ENCODE measurements at places on chromosomes 16 and 17.

DNA sequence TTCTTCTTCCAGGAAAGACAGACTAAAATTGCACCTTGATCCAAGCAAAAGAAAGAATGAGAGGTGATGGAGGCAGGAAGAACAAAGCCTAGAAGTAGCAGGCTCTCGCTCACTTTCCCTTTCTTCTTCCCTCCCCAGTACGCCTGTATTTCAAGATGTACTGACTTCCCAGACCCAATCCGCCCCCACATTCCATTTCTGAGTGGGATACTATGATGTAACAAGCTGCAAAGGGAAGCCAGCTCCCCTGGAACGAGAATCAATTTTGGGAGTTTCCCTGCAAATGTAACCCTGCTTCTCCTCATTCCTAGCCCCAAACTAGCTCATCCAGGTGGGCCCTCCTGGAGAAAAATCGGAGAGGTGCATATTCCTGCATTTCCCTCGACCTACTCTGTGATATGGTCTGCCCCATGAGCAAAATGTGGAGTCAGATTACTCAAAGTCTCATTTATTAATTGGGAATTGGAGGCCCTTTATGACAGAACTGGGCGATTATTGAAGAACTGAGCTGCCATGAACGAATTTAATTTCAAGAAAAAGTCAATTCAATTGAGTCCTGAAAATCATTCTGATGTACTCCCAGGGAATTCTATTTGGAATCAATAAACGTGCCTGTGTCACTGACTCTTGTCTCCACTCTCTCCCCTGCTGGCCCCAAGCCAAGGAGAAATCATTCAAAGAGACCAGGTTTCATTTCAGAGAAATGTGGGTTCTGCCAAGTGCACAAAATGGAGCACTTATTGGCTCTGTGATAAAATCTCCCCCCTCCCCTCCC is 398.9 kb downstream of the SHISA9 start:
- DNase-seq, result no peak

- no peak for DNase-seq
Measured at GRCh38 chr16:4578961-4579530, 22.9 kb downstream of the C16orf96 start.

GRCh38 chr17:21200590-21201297 is 13.2 kb downstream of the TMEM11 start:
- no peak for DNase-seq

- DNase-seq, result no peak
Measured at GRCh38 chr16:81409016-81409556, 35.5 kb upstream of the CMIP start.

- DNase-seq, result peak; percentile 49
Measured at GRCh38 chr16:23466162-23466885, 13.3 kb upstream of the COG7 start.

- DNase-seq, result no peak
Measured at GRCh38 chr16:65648101-65648500, 526.2 kb upstream of the CDH11 start.

GRCh38 chr16:86739808-86740207 is 161.5 kb downstream of the FOXL1 start:
- DNase-seq, result no peak

GRCh38 chr16:15829460-15829859 is 27.4 kb downstream of the MYH11 start:
- no peak for DNase-seq

DNA sequence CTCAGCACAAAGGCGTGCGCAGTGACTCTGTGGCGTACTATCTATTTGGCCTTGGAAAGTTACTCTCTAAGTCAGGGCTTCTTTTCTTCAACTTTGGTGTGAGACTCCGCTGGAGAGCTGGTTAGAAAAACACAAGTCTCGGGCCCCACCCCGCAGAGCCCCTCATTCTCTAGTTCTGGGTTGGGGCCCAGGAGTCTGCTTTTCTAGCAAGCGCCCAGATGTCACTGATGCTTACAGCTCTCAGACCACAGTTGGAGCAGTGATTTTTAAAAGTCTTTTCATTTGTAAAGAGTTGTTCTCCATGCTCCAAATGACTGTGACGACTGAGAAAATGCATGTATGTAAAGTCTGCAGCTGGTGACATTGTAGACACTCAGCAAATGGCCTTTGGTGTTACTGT is 582.3 kb downstream of the WWOX start:
- DNase-seq, result no peak

DNA sequence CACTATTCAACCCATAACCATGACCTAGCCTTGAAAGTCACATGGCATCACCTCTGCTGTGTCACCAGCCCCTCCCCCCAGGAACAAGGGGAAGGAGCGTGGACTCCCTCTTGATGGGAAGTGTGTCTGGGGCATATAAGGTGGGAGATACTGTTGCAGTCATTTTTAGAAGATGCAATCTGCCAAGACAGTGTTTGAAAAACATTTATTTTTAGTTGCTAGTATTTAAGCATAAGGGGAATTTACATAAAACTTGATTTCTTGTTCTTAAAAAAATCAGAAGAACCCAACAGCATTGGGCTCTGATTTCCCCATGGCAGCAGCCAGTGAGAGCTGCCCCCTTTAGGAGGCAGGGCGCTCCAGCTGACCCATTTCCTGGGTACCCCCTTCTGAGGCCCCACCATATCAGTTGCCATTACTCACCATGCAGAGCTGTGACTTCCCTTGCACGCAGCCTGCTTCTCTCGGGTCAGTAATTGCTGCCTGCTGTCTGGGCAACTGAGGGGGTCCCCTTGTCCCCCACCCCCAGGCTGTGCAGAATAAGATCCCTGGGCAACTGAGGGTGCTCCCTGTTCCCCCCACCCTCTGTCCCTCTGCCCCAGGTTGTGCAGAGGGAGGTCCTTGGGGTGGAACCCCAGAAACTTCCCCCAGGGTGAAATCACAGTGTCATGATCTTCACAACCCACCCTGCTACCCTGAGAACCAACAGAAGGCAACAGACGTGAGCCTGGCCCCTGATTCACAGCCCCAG is 11.8 kb upstream of the CDC42EP4 start:
- no peak for DNase-seq

DNA sequence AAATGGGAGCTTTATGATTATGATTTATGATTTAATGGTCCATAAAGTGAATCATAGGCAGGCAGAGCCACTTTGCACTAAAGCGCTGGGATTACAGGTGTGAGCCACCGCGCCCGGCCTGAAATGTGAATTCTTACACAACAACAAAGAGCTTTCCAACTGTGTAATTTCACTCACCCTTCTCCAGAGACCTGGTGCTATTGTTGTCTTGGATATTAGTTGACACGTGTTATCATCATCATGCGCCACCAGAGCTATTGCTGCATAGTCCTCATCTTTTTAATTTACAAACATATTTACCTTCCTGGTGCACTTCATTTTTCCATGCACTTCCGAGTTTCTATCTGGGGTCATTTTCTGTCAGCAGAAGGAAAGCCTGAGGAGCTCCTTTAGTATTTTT is 4.8 kb upstream of the UTS2R start:
- DNase-seq, result no peak

DNA sequence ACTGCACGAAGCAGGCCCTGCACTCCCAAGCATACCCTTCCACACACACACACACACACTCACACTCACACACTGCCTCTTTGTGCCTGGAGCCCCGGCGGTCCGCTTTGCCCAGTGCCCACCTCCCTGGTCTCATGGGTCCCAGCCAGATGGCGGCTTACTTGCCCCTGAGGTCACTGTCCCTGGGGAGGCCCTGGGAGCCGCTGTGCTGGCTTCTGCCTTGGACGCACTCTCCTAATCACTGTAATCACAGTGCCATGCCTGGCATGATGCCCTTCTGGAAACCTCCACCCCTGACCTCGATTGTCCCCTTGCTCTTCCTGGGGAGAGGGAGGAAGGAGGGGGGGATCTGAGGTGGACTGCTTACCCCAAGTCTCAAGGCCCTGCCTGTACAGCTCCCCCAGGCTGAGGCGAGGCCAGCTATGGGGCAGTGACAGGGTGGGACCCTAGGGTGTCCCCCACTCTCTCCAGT is 36.0 kb downstream of the ARHGAP23 start:
- no peak for DNase-seq

DNA sequence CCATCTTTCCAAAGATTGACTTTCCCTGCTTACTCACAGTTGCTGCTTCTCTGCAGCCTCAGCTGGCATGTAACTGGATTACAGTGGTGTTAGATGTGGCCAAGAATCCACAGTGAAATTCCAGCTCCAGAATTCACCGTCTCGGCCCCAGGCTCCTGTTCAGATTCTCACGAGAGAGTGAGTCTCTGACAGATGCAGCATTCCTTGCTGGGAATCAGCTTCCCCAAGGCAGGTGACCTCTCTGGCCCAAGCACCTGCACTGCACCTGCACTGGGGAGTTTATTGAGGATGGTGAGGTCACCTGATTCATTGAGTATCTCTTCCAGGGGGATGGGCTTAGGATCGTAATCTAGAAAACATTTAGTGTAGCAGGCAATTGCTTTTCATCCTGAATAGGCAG is 600.5 kb upstream of the RBFOX1 start:
- DNase-seq, result no peak

- DNase-seq, result no peak
Measured at GRCh38 chr17:2055292-2056205, 646 bp downstream of the HIC1 start.

GRCh38 chr16:84768061-84768807 is 51.6 kb upstream of the CRISPLD2 start:
- DNase-seq, result no peak

DNA sequence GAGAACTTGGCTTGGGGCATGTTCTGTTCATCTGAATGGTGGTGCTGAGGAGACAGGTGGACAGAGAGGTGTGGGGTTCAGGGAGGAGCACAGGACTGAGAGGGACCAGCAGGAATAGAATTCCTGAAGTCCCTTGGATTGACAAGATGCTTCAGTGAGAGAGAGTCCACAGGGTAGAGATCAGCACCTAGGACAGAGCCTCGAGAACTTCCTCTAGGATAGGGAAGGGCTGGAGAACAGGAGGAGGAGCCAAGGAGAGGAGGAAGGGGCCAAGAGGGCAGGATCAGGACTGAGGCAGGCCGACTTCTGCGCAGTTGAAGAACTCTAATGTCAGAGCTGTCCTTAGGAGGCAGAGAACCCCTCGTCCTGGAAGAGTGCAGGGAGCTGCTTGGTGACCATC is 138.4 kb downstream of the PRKCB start:
- no peak for DNase-seq

GRCh38 chr16:3681206-3681605 is 26.7 kb downstream of the DNASE1 start:
- DNase-seq, result no peak

- no peak for DNase-seq
Measured at GRCh38 chr16:2912330-2913199, 834 bp downstream of the FLYWCH1 start.

- no peak for DNase-seq
Measured at GRCh38 chr16:84486551-84487235, 17.8 kb downstream of the MEAK7 start.

DNA sequence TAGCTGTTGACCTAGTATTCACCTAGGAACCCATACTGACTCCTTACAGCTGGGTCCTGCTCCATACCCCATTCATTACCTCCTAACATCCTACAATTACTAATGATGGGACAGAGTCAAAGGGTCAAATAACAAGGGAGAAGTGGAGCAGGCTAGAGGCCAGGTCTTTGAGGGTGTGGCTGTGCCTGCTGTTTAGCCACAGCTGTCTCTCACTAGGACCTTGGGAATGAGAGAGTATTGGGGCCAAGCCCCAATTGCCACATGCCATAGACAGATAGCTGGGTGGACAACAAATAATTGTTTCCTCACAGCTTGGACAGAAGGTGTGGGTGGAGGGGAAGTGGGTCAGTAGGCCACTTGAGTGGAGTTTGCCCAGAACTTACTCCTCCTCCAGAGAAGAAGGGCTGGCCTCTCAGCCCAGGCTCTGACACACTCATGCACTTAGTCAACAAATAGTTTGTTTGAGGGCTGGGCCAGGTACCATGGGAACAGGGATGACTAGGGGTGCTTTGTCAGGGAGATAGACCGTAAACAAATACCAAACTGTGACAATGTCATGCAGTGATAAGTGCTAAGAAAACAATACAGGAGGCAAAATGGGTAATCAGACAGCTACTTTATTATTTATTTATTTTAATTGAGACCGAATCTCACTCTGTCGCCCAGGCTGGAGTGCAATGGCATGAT is 10.2 kb upstream of the CENPT start:
- DNase-seq, result peak; percentile 93

DNA sequence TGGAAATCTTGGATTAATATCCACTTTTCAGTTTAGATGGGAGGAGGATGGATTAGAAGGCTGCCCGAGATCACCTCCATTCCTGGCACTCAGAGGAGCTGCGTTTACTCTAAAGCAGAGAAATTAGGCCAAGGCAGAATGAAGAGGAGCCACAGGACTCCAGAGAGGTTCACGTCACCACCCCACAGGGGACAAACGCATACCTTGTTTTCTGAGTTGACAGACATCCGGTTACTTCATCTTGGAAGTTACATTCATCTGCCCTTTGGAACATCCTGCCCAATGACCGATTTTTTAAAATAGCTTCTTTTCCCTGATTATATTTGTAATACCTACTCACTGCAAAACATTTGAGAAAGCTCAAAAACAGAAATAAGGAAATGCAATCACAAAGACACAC is 220.0 kb downstream of the SOX9 start:
- no peak for DNase-seq

DNA sequence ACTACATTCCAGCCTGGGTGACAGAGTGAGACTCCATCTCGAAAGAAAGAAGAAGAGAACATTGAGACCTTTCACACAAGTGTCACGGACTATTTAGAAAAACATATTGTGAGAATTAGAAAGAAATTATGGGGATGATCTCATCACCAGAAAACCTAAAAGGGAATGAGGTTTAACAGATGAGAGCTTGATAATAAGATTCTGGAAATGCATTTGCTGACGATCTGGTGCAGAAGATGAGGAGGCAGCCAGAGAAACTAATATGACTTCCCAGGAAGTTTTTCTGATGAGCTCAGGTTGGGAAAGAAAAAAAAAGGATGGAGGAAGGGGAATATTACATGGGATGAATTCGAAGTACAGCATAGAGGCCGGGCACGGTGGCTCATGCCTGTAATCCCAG is 10.8 kb upstream of the APOH start:
- no peak for DNase-seq

- DNase-seq, result no peak
Measured at GRCh38 chr17:39679521-39680192, 8.2 kb downstream of the PGAP3 start.

- DNase-seq, result no peak
Measured at GRCh38 chr17:48799069-48799723, 17.8 kb downstream of the TTLL6 start.

GRCh38 chr16:11170696-11171447 is 85.1 kb downstream of the SOCS1 start:
- DNase-seq, result no peak

GRCh38 chr17:62757500-62757951 is 50.6 kb downstream of the MARCHF10 start:
- no peak for DNase-seq

DNA sequence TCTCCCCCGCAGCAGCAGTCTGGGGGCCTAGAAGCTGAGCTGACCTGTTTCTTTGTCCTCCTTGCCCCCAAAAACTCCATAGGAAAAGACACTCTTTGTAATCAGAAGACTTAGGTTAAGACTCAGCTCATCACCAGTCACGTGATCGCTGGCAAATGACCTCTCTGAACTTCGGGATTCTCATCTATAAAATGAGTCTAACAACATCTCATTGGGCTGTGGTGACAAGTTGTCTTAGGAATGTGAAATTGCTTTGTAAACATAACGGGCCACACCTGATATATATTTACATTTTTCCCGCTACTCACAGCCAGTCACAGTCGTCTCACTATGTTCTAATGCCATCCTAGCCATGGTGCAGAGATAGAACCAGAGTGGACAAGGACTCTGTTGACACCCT is 86.0 kb upstream of the LHX1 start:
- peak; percentile 43 for DNase-seq
